ENCODE measurements at places on chromosomes 2 and 18.

DNA sequence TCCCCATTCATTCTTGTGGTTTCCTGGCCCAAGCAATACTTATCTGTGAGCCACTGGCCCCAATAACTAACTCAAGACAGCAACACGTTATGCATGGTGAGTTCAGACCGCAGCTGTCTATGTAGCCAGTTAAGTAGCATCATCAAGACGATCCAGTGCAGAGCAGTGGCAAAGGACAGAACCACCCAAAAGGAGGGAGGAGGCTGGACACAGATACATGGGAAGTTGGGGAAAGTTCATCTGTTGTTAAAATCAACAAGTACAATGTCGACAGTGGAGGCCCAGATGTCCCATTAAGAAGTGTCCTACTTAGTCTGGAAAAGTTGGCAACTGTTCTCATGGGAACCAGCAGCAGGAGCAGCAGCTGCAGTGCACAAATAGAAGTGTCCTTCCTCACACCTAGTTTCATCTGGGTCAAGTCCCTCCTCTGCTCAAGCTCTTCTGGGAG is 106.9 kb upstream of the THOC1 start:
- no peak for DNase-seq

- DNase-seq, result no peak
These were observed 129.9 kb downstream of the FHOD3 start for GRCh38 chr18:36427369-36427768.

- peak; percentile 13 for DNase-seq
These were observed 576.4 kb upstream of the PIK3C3 start for GRCh38 chr18:41378598-41378997.

DNA sequence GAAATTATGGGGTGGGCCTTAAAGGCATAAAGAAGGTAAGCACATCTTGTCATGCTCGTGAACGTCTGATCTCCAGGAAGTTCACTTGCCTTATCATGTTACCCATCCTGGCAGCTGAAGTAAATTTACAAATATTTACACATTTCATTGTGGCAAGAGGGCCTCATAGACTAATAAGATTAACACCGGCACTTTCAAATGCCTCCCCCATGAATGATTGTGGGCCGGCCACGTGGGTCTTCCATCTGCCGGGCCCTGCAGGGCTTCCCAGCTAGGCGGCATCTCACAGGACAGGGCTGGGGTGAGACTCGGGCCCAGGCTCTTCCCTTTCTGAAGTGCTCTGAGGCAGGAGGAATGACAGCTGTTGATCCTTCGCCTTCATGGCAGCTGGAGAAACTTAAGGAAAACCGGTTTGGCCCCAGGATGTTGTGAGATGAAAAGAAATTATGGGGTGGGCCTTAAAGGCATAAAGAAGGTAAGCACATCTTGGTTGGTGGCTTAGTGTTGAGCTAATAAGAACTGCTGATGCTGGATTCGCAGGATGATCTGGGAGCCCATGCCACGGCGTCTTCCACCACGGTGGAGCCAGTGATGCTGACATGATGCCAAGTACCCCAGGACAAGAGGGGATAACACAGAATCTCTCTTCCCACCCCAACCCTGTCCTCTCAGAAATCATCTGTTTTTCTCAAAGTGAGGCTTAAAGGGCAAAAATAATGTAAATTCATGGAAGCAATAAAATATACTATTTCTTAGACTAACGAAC is 176.3 kb downstream of the SEPTIN10 start:
- no peak for DNase-seq

DNA sequence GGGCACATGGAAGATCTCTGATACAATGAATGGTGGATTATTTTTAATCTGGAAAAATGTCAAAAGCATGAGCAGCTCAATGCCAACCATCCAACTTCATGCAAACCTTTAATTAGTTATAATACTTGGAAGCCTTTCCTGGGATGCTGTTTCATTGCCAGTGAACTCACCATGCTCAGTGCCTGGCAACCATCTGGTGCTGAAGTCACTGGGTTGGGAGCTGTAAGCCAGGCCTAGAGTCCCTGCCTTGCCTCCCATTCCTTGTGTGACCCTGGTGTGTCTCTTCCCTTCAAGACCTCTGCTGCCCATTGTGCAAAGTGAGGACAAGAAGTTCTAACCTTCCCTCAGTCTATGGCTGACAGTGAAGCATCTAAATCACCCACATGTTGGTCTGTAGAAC is 458.7 kb downstream of the RNF144A start:
- DNase-seq, result no peak

DNA sequence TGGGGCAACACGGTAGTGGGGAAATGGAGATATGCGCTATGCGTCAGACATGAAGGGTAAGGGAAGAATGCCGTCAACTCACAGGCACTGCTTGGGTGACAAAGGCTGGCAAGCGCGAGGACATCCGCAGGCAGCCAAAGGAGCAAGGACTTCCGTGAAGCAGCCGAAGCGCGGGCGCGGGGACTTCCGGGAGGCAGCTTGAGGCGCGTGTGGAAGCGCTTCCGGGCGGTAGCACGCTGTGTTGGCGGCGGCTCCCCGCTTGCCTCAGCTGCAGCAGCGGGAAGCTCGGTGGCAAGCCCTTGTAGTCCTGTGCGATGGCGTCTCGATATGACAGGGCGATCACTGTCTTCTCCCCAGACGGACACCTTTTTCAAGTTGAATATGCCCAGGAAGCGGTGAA is at the start of gene PSMA8:
Gene PSMA8, plus strand, starts transcription at position 218 of the 400 bp plus-strand sequence. Its CDS starts 97 bp downstream, at position 315.
- DNase-seq, result no peak

- DNase-seq, result no peak
These were observed 36.5 kb upstream of the SLC9A2 start for GRCh38 chr2:102582845-102583244.

DNA sequence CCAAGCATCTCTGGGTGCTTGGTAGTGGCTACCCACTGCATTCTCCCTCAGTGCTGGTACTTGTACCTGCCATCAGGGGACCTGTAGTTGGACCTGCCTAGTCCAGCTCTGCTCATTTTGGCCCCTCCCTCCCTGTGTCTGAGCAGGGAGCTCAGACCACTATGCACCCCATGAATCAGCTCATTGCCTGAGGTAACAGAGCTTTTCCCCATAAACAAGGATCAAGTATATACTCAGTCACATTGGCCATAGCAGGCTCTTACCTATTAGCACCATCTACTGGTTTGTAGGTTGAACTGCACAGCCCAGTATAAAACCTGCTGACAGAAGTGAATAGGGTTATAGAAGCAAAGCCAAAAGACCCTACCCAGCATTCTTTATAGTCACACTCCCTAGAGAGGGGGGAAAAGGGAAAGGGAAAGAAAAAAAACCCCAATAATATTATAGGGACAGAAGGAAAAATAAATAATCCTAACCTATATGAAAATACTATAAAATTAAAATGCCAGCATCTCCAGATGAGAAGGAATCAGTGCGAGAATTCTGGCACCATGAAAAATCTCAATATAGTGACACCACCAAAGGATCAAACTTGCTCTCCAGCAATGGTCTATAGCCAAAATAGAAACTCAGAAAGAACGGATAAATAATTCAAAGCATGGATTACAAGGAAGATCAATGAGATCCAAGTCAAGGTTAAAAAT is 6.9 kb upstream of the FLACC1 start:
- DNase-seq, result peak; percentile 8

GRCh38 chr2:101974663-101975062 is 17.1 kb upstream of the IL1R2 start:
- no peak for DNase-seq

- DNase-seq, result no peak
These were observed 383.2 kb upstream of the SLC14A2 start for GRCh38 chr18:45232061-45232460.

DNA sequence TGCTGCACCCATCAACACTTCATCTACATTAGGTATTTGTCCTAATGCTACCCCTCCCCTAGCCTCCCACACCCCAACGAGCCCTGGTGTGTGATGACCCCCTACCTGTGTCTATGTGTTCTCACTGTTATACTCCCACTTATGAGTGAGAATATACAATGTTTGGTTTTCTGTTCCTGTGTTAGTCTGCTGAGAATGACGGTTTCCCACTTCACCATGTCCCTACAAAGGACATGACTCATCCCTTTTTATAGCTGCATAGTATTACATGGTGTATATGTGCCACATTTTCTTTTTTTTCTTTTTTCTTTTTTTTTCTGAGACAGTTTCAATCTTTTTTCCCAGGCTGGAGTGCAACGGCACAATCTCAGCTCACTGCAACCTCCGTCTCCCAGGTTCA is 284.1 kb upstream of the CYP26B1 start:
- no peak for DNase-seq

GRCh38 chr2:26567534-26567933 is 73.6 kb downstream of the CIB4 start:
- DNase-seq, result no peak

DNA sequence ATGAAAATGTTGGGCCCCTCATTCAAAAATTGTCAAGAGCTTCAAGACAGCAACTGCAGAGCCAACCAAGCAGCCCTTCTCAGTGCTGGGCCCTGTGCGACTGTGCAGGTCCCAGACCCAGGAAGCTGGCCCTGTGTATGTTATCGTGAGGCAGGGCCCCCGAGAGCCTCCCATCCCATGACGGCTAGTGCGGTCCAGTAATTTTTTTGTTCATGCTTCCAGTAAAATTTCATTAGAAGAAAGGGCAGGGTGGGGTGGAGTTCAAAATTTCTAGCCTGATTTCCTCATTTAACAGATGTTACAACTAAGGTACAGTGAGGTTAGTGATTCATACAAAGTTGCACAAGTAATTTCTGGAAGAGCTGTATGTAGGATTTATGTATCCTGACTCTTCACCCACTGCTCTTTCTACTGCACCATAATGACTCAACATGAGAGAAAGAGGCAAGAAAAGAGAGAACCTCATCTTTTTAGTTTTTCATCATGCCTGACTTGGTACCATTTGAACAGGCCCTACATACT is 105.5 kb downstream of the ZEB2 start:
- DNase-seq, result peak; percentile 36

- no peak for DNase-seq
These were observed 137.5 kb upstream of the BARD1 start for GRCh38 chr2:214946949-214947348.

DNA sequence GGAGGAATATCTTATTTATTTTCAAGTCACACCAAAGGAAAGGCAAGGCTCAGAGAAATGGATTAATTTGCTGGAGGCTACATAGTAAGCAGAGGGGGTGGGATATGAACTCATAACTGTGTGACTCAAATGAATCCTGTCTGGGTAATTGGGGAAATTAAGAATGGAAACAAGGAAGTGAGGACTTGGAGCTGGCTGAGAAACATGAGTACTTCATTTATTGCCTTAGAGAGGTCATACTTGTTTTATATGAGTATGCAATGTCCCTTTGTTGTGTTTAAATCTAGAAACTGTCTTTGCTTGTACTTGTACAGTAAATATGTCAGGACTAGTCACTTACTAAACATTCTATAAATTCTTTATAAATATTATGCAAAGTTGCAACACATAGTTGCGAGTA is 2166.7 kb upstream of the PIK3C3 start:
- DNase-seq, result no peak

DNA sequence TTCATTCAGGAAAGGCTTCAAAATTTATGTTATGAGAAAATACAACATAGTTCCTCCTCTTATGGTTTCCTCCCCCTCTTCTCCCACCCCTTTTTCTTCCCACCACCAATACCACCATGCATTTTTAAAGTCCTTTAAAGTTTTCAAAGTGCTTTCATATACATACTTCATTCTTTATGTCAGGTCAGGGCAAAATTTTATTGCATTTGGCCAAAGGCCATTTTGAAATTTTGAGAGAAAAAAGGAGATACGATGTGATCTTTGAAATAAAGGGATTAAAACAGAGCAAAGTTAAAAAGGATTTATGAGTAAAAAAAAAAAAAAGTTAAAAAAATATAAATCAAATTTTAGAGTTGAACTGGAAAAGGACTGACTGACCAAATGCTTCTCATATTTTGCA is 792.5 kb upstream of the FANCL start:
- no peak for DNase-seq

- no peak for DNase-seq
These were observed 151.4 kb upstream of the SIX3 start for GRCh38 chr2:44789971-44790721.

DNA sequence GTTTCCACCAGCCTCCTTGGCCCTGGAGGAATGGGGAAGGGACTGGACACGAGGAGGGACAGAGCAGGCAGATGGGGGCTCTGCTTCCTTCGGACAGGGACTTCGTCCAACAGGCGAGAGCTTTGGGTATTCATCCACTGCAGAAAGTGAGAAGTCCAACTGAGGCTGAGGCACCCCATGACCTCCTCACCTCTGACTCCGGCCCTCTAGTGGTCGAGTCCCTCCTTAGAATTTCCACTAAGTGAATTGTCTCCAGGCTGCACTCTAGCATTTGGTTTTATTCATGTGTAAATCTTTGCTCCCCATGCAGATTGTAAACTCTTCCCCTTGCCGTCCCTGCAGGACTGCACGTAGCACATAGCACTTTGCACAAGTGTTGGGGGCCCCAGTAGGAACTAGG is 75.6 kb downstream of the TMEM247 start:
- DNase-seq, result no peak

- no peak for DNase-seq
These were observed 207.3 kb upstream of the APCDD1 start for GRCh38 chr18:10247021-10247741.

GRCh38 chr2:10412380-10412779 is 35.7 kb downstream of the ODC1 start:
- no peak for DNase-seq

GRCh38 chr2:240889601-240890560 is 6.1 kb downstream of the MAB21L4 start:
- DNase-seq, result no peak

- DNase-seq, result no peak
These were observed 169.0 kb upstream of the HAAO start for GRCh38 chr2:42961385-42961811.

DNA sequence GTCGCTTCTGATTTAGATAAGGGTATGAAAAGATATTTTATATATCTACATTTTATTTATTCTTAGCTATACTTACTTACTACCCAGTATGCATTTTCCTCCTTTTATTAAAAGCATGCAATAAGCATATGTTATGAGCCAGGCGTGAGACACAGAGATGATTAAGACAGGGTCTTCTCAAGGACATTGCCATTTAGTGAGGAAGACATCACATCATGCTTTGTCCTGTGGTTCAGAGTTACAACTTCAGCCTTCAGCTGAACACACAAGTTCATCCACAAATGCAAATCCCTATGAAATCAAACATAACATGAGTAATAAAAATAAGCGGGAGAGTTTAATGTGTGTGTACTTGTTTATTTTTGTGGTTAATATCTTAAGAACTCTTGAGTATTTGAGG is 30.2 kb downstream of the GRHL1 start:
- no peak for DNase-seq

DNA sequence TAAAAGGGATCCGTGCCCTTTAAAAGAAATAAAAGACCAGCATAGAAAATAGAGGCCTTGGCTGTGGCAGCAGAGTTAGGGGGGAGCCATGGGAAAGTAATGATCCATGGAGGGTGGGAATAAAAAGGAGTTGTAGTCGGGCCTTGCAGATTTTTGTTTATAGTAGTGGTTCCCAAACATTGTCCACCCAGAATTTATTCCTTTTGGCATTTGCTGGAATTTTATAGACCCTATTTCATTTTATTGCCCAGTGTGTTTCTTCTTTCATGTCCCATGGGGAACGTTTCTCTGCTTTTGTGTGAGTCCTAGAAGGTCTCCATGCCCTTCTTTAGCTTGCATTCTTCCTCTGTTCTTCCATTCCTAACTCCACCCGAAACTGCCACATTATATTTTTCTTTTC is 222.2 kb downstream of the LTBP1 start:
- no peak for DNase-seq

Data from amniotic stem cell (primary cell).